ENCODE measurements at places on chromosomes 2 and 18.

DNA sequence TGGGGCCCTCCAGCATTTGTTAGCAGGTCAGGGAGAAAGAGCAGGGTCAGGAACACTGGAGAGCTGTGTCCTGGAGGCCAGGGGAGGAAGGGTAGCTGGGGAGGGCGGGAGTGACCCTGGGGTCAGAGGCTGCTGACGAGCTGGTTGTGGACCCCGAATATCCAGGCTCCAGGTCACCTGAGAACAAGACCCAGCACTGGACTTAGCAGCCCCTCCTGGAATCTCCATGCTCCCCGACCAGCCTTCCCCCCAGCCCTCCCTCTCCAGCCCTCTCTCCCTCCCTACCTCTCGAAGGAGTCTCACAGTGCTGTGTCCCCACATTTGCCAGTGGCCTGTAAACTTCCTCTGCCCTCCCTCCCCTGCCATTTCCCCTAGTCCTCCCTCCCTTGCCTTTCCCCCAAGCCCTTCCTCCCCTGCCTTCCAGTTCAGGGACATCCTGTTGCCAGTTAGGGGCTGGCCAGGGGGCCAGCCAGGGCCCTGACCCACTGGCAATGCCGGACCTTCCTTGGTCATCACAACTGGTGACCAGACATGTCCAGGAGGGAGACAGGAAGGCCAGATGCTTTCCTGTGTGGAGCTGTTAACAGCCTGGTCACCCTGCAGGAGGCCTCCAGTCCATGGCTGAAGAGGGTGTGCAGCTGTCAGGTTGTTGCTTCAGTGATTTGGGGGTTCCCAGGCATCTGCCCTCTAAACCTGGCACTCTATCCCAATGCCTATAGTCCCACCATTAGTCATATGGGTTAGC is 50.0 kb upstream of the FAHD2A start:
- DNase-seq = no peak

DNA sequence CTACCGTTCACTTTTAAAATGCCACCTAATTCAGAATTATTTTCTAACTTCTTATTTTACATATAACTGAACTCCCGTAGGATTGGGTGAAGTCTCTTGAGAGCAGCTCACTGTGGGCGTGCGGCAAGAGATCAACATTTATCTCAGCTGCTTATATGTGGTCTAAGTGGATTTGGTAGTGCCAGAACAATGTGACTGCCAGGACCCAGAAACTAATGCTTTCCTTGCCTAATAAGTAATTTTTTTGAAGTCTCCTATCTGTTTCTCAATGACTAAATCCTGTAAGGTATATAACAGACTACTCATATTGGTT is 11.2 kb upstream of the NFE2L2 start:
- DNase-seq = no peak

GRCh38 chr2:19673213-19673791 is 228.5 kb downstream of the TTC32 start:
- no peak for DNase-seq

DNA sequence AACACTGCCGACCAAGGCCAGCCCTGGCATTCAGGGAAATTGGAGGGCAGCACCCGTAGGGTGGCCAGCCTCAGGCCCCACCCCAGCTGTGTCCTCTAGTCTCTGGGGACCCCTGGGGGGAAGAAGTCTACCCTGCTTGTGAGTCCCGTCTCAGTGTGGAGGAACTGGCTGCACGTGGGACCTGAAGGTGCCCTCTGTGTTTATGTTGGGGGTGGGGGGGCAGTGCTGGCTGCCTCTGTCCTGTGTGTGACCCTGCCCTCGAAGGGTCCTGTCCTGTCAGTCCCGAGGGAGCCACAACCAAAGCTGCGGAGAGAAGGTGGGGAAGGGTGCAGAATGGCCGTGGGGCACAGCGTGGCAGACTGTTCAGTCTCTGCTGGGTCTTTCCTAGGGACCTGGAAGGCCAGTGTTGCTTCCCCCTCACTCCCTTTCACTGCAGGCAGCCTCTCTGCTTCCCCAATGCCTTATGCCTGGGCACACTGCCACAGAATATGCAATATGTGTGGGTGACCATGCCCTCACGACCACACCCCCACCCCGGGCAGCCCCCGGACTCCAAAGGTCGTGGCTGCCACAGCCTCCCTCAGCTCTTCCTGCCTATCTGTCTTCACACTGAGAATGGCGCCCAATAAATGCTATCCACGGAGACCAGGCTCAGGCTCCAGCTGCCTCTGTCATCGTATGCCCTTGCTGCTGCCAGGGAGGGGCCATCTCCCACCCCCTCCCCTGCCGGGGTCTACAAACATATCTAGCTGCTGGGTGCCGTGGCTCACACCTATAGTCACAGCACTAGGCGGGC is 33.3 kb upstream of the SLC35F6 start:
- no peak for DNase-seq

DNA sequence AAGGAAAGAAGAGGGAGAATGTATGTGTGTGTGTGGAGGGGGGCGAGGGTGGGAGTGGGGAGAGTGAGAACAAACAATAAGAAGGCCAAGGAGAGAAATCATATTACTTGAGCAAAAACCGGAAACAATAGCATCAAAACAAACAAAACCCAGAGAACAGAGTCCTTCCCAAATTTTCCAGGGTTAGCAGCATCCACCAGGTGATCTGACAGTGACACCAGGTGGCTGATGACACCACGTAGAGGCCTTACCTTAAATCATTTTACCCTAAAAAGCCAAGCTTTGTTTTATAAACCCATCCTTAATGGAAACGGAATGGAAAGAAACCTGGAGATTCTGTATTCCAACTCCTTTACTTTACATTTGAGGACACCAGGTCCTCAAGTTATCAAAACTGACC is 42.9 kb downstream of the CDCA7 start:
- DNase-seq = no peak

GRCh38 chr2:85547859-85548607 is 9.1 kb downstream of the MAT2A start:
- DNase-seq = no peak

GRCh38 chr2:232927032-232927792 is 57.1 kb downstream of the SNORC start:
- DNase-seq = no peak

DNA sequence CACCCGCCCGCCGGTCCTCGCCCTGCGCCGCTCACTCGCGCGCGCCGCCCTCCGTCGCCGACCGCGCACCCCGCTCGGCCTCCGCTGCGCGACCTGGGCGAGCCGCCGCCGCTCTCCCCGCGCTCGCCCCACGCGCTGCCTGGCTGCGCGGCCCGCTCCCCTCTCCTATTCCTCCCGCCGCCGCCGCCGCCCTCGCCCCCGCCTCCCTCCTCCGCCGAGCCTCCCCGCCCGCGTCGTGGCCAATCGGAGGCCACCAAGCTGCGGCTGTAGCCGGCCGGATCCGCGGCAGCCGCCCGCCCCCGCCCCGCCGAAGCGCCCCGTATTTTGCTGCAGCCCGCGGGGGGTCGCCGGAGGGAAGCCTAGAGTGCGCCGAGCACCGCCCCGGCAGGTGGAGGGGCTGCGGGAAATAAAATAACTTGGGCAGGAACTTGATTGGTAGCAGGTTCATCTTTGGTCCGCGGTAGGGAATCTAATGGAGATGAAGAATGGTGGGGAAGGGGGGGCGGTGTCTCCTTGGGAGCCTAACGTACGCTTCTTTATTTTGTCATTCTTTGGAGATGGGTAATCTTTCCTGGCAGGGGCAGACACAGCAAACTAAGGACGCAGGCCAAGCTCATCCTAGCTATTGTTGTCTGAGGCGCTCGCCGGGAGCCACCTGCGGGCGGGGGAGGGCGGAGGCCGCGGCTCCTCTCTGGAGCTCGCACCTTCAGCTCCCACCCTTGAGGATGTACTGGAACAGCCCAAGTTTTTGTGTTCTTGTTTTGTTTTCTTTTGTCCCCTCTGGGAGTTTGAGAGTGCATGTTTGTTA is 1.1 kb upstream of the CDH2 start:
- DNase-seq = peak; percentile 74

- DNase-seq = no peak
These were observed 4.0 kb upstream of the HNMT start for GRCh38 chr2:137960223-137960622.

DNA sequence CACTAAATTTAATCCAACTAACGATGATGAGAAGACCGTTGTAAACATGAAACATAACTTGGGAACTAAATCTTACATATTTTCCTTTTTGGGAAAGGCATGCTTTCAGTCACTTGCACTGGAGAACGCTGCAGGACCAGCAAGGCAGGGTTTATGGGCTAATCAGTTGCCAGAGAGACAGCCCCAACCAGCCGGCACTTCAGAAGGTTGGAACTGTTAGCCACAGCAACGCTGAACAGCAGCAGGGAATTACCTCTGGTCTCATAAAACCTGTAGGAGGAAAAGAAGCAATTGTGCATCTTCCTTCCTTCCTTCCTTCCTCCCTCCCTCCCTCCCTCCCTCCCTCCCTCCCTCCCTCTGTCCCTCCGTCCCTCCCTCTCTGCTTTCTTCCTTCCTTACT is 33.9 kb upstream of the SIX2 start:
- no peak for DNase-seq

DNA sequence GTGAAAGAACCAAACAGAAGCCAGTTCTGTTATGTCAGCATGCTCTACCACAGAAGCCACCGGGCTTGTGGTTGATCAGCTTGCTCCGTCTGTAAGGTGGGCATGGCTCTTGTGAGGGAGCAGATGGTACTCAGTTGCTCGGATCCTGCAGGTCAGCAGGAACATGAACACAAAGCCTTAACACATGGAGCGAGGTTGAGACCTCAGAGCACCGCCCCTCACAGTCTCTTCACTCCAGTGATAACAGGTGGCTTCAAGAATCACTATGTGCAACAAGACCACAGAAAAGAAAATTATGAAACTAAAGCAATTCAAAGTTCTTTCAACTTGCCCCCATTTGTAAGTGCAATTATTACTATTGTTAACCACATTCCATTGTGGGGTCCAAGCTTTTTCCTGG is 72.1 kb downstream of the OSBPL6 start:
- DNase-seq = no peak

- no peak for DNase-seq
These were observed 4.6 kb upstream of the PSMD14 start for GRCh38 chr2:161303535-161304050.

GRCh38 chr2:30444273-30444672 is 2.8 kb upstream of the LCLAT1 start:
- DNase-seq = no peak

- no peak for DNase-seq
These were observed 5.5 kb upstream of the RMDN2 start for GRCh38 chr2:37919631-37920032.

- no peak for DNase-seq
These were observed 146.6 kb downstream of the ERBB4 start for GRCh38 chr2:212392043-212392442.

GRCh38 chr18:34773961-34774766 is 64.1 kb downstream of the DTNA start:
- DNase-seq = no peak

DNA sequence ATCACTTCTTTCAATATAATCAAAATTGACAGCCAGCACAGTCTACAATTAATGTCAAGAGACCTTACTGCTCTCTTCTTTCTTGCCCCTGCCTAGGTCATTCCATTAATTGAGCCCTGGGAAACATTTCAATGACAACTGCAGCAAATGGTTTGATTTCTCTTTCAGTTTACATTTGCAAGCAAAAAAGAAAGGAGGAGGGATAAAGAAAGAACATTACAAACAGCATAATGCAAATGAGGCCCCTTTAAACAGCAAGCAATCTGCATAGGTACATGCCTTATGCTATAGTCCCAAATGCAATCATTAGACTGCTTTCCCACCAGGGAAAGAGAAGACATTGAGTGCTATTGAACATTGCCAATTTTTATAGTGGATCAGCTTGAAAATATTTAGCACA is 655.0 kb upstream of the CDH2 start:
- no peak for DNase-seq
